NCI-H524 (cell line): ENCODE measurements at places on chromosomes 5 and 9.

- no peak for DNase-seq
Measured at GRCh38 chr9:127682351-127683136, 24.2 kb upstream of the CFAP157 start.

DNA sequence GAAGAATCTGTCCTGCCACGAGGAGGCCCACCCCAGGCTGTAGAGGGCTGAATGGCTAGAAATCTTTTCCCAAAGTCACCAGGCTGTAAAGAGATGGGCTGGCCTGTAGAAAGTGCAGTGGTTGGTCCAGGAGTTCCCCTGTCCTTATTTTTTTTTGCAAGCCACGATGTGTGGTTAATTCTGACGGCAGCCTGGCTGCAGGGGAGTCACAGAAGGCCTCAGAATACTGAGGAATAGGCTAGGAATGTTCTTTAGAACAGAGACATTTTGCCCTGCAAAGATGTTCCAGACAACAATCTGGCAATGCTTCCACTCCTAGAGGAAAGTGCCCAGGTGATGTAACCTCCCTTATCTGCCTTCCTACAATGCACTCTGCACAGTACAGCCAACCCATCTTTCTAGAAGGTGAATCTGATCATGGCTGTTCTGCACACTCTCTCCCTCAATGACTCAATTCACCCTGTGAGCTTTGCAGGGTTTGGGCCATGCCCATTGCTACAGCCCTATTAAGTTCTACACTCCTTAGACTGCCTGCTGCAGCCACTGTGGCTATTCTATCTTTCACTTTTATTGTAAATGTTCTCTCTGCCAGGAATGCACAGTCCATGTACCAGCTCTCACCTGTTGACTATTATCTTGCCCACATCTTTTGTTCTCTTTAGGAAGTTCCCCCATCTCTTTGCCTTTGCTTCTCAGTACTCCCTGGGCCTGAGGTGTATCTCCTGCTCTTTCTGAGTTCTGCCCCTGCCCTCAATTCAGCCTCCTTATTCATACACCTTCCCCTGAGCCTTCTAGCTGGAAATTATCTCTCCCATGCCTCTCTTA is 377.8 kb upstream of the CLINT1 start:
- no peak for DNase-seq

- DNase-seq = no peak
Measured at GRCh38 chr9:134853893-134854292, 26.7 kb upstream of the FCN2 start.

DNA sequence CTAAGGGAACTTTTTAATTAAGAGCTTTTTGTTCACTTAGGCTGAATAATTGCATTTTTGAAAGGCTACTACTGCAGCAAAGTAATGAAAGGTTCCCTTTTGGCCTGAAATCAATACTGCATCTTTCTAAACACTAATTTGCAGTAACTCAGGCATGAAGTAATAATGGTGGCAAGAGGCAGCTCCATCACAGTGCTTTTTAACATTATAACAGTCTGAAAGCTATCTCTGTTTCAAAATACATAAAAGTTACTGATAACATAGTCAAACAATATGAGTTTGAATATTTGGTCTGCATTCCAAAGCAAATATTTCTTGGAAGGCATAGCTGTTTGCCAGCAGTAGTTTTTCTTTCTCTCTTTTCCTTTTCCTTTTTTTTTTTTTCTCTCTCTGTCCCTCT is 113.4 kb downstream of the FBN2 start:
- DNase-seq = no peak

DNA sequence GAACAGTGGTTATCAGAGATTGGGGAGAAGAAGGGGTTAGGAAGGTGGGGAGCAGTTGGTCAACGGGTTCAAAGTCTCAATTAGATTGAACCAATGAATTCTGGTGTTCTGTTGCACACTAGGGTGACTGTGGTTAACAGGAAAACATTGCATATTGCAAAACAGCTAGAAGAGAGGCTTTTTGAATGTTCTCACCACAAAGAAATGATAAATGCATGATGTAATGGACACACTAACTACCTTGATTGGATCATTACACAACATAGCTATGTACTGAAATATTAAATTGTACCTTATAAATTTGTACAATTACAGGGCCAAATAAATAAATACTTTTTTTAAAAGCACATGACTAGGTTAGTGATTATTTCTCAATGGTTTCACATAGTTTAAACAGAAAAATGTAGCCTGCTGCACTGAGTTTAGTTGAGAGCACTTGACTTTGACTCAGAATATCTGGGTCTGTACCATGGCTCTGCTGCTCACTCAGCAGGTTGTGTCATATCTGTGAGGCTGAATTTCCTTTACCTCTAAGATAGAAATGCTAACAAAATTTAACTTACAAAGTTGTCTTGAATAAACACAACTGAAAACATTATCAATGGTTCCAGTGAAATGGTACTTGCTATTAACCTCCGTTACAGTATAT is 30.4 kb downstream of the NUDT12 start:
- no peak for DNase-seq

DNA sequence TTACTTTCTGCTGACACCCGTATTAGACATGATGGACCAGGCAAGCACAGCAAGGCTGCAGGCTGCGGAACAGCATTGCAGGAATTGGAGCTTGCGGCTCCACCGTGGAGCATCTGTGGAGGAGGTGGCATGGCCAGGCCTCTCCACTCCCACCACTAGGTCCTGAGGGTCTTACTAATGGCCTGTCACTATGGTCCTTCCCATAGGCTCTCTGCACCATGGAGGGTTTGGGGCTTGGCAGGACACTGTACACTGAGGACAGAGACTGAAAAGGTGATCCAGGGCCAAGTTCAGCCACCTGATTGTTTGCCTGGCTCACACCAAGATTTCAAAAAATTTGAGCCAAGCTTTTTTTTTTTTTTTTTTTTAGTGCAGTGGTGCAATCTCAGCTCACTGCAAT is 14.3 kb upstream of the ZBTB43 start:
- DNase-seq = no peak

DNA sequence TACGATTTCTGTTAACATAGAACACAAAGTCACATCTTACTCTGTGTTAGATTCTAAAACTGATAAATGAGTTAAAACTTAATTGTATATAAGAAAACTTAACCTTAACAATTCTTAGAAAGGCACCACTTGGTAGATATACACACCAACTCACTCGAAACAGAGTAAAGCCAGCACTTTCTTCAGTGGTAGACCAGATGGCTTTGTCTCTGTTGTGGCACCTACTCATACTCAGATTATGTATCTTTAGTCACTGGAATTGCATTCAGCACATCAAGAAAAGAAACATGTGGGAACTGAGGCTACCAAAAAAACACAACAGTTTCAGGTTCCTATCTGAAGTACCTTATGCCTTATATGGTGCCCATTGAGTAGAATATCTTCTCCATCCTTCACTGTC is 192.5 kb downstream of the ZNF608 start:
- peak; percentile 32 for DNase-seq

GRCh38 chr5:173858670-173859407 is 29.3 kb upstream of the CPEB4 start:
- DNase-seq = no peak

GRCh38 chr5:155049569-155050383 is 36.2 kb downstream of the KIF4B start:
- DNase-seq = no peak

DNA sequence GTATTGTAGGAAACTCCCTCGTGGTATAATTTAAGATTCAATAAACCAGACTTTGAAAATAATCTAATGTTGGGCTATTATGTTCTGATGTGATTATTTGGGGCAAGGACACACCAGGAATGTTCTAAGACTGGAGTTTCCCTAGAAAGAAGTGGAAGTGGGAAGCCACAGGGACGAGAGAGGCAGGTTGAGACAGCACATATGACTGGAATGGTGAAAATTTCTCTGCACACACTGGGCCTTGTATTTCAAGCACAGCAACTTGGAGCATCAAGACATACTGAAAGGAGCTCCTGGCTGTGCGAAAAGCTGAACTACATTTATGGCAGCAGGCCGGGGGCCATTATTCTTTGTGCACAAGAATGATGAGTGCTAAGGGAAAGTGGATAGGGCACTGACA is 98.2 kb downstream of the CETN3 start:
- DNase-seq = no peak

DNA sequence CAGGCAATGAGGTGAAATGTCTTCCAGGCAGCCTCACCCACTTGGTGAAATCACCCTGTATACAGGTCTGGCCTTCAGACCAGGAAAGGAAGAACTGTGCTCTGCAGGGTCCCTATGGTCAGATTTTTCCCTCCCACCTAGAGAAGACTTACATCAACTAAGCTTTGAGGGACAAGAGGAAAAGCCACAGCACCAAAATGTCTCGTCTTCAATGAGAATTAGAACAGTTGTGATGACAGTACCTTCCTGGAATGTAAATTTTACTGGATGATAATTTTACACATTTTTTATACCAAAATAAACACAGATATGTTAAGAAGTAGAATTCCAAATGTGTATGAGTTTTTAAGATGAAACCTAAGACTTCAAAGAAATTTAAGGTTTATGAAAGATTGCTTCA is 283.9 kb downstream of the SPOCK1 start:
- no peak for DNase-seq

DNA sequence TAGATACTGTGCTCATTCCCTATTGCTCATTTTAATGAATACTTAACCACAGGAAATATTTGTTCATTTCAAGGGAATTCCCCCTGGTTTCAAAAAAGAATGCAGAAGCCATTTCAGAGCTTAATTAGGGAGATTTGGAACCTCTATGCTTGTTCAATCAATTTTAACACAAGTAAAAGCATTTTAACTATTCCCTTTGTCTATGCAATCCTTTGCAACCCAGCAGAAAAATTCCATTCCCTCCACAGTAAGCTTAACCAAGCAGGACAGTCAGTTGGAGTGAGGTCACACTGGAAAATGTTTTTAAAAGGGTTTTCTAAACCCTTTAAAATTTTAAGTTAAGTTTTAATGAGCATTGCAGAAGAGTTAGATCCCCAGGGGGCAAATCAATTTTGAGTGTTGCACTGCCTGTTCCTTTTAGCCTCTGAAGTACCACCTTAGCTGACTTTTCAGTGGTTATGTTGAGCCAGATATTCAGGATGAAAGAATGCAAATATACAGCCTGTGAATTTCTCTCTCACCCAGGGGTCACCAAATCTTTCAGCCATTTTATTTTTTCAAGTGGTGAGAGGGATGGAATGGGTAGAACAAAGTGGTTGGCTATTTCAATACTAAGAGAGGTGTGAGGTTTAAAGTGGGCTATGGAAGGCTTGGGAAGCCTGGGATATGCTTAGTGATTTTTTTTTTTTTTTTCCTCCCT is 356.2 kb upstream of the NUDT12 start:
- DNase-seq = no peak

DNA sequence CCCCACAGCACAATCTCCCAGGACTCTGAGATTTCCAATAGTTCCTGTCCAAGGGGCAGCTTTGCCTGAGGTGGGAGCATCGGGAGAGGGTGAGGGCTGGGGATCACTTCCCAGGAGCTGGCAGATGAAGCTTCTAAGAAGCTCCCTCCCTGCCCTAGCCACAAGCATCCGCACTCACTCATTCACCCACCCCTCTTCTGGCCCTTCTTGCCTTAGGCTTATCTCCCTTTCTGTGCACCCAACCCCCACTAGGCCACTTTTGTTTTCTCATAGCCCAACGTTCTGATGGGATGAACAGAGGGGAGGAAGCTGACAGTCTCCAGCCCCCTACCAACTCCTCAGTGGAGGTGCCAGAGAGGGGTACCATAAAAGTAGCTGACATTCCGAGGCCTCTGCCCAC is 3.7 kb upstream of the PCDH1 start:
- DNase-seq = no peak

DNA sequence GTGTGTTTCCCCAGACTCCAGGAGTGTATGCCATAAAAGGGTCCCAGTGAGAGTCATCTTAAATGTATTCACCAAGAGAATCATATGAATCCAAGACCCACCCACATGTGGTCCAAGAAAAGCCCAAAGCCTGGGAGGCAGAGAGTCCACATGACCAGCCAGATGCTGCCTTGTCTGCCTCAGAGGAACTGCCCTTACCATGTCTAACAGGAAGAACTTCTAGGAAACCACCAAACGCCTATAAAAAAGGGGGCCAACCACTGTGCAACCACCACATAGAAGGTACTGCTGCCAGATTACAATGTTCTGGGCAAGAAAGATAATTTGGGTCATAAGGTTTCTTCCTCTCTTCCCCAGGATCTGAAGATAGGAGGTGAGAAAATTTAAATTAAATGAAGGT is 129.8 kb upstream of the SLC24A2 start:
- no peak for DNase-seq
